NCI-H510A treated with DMSO at 0.1 percent for 48 hours (cell line): ENCODE measurements at places on chromosomes 12 and 14.

GRCh38 chr12:122834921-122835749 is at the start of gene HIP1R:
TSS of gene HIP1R (plus strand) at chr12:122835457. CDS start at chr12:122835551, 94 bp downstream.
- DNase-seq, result peak; percentile 26

- no peak for DNase-seq
Observed at GRCh38 chr12:26275313-26276131, 80.1 kb downstream of the SSPN start.

DNA sequence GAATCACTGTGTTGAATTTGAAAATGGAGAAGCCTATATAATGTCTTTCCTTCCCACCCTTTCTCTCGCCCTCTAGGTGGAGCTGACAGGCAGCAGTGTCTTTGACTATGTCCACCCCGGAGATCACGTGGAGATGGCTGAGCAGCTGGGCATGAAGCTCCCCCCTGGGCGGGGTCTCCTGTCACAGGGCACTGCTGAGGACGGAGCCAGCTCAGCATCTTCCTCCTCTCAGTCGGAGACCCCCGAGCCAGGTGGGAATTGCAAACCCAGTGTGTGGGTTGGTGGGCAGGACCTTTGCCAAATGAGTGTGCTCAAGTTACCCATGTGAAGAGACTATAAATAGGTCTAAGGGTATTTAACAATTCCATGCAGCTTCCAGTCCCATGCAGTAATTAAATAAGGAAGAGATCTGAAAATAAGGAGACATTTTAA is 274.7 kb downstream of the EGLN3 start:
- no peak for DNase-seq

DNA sequence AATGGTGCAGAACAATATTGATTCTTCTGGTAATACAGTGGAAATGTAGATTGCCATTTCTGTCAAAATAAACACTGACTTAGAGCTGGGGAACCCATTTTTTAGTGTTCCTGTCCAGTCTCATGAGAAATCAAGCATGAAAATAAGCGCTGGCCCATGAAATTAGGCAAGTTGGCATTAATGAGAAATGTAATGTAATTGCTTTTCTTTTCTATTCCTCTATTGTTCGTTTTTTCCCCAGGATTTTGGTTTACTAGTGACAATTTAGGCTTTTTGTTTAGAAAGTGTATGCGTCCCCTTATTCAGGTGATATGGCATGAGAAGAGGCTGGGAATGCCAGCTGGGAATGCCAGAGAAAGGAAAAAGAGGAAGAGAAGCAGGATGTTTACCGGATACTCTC is 64.4 kb upstream of the KICS2 start:
- DNase-seq, result no peak

DNA sequence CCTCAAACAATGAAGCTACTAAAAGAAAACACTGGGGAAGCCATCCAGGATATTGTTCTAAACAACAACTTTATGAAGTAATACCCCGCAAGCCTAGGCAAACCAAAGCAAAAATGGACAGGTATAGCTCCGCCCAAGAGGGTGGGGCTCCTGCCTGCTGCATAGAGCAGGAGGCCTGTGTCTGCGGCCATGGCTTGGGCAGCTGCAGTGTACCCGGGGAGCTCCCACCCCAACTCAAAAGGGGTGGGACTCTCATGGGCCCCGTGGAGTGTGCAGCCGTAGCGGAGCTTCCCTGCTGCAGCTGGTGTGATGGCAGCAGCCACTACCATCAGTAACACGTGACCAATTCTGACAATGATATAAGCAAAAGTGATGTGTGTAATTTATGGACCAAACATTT is 264.2 kb upstream of the KITLG start:
- no peak for DNase-seq

GRCh38 chr12:113055594-113056380 is 743 bp upstream of the DTX1 start:
- DNase-seq, result no peak

- DNase-seq, result no peak
Observed at GRCh38 chr14:31927348-31927832, 149.7 kb upstream of the ARHGAP5 start.

GRCh38 chr12:8917031-8917430 is 2.7 kb downstream of the PHC1 start:
- DNase-seq, result no peak
